ENCODE measurements at places on chromosomes 2 and 18.

- DNase-seq, result no peak
These were observed 158.9 kb downstream of the TWIST2 start for GRCh38 chr2:239006622-239007285.

DNA sequence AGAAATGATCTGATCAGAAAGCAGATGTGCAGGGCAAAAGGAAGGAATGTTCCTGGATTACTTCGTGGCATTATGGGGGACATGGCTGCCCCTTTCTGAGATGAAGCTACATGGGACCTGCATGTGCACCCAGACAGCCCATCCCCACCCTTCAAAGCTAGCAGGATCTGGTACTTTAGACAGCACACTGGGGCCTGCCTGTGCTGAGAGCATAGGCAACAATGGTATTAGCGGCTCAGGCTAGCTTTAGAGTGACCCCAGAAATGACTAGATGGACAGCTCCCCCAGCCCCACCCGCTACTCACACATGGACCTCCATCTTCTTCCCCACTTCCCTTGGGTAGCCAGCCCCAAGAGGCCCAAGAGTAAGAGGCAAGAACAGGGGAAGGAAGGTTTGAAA lies 61.5 kb upstream of the NFE2L2 start:
- DNase-seq, result no peak

- no peak for DNase-seq
These were observed 43.9 kb downstream of the KDM3A start for GRCh38 chr2:86485103-86485502.

- no peak for DNase-seq
These were observed 198.3 kb downstream of the LDLRAD4 start for GRCh38 chr18:13416848-13417247.

DNA sequence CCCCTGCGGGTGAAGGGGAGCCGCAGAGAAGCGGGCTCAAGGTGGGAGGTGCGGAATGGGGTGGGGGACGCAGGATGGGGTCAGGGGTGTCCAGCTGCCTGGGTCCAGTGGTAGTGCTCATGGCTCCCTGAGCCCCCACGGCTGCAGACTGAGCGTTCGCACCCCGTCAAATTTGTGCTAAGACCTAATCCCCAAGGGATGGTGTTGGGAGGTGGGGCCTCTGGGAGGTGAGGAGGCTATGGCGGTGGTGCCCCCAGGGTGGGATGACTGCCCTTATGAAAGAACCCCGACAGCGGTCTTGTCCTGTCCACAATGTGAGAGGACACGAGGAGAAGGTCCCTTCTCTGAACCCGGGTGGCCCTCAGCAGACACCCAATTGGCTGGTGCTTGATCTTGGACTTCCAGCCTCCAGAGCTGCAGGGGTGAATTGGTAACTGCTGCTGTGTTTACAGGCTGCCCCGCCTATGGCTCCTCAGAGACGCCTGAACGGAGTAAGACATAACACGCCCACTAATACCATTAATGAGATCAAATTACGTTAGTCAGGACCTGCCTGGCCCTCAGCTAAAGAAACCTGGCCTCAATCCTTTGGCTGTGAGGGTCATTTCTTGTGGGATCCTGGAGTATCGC lies 42.6 kb downstream of the PXDN start:
- no peak for DNase-seq

DNA sequence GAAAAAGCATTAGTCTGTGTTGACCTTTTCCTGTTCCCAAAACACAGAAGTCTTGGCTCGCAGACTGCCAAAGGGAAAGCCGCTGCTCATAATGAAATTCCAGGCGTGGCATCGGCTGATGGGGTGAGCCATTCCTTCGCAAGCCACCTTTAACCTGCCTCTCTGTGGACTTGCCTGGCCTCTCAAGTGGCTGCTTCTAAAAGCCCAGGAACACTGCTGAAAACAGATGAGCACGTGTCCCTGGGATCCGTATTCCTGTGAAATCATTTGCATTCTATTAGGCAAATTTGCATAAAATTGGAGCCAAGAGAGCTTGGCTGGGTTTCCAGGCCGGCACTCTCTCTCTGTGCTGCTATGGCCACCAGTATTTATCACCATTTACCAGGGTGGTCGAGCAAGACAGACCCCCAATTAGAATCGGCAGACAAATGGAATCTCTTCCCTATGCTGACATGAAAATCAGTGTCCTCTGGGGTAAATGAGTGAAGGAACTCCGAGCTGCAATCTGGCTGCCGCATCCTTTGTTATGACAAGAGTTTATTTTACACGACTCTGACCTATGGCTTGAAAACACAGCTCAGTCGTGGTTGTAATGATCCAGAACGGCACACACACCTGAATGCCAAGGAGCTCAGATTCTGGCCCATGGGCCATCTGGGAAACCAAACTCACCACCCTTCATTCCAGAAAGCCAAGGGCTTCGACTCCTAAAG lies 21.7 kb downstream of the BCL2 start:
- no peak for DNase-seq

DNA sequence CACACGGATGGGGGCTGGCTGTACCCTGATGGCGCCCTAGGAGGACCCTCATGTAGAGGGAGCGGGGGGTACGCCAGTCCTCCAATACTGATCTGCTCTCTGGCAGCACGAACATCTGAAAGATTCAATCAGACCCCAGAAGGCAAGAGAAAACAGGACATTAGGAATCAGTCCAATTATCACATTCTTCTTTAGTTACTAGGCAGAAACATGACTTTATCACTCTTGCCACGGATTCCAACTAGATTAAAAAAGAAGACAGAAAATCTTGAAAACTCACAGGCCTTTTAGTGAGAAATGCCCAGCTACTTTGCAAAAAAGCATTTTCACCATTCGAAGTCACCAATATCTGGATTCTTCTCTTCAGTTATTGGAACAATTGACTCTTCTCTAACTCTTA lies 68.4 kb downstream of the ID2 start:
- DNase-seq, result no peak

Measured in left colon (tissue), 2 donors.